Bone marrow (tissue), 2 donors: ENCODE measurements at places on chromosomes 1 and 21.

- DNase-seq: no peak
Observed at GRCh38 chr1:39898648-39899603, 2.8 kb downstream of the MYCL start.

DNA sequence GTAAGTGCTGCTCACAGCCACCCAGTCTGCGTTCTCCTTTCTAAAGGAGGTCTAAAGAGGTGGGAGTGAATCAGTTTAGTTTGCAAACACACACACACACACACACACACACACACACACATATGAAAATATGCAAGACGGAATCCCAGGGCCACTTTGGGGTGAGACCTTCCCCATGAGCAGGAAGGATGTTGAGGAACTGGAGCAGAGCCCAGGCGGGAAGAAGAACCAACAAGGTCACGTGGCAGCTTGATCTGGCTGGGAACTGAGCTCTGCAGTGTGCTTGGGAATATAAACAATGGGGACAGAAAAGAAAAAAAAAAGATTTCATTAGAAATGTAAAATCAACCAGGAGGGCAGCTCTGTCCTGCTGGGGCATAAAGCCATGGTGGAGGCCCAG is 32.6 kb downstream of the OR2G3 start:
- DNase-seq: no peak

DNA sequence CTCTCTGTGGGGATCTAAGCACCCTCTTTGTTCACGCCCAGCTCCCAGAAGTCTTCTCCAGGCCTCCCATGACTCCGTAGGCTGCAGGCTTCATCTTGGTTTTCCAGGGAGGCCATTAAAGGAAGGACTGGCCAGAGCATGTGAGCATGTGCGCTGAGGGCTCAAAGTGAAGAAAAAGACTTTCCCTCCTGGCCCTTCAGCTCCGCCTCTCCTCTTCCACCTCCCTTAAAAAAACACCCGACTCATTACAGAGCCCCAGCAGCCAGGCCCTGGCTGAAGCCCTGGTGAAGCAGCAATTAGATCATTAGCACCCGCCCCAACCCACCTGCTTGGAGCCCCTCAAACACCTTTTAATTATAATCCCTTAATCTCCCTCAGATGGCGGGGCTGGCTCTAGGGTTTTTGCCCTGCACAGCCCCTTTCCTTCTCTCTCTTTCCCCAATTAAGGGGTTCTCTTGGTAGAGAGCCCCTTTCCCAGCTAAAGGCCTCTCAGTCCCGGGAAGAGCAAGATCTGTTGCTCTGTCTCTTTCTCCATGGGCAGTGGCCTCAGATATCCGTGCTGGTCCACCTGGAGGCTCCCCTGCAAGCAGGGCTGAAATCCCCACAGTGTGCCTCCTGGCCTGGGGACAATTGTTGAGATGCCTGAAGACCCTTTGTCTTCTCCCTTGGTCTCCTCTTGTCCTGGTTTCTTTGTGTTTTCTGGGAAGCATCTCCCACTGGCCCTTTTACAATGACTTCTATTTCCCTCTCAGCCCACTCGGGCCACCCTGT is 30.5 kb downstream of the RHBG start:
- DNase-seq: no peak

DNA sequence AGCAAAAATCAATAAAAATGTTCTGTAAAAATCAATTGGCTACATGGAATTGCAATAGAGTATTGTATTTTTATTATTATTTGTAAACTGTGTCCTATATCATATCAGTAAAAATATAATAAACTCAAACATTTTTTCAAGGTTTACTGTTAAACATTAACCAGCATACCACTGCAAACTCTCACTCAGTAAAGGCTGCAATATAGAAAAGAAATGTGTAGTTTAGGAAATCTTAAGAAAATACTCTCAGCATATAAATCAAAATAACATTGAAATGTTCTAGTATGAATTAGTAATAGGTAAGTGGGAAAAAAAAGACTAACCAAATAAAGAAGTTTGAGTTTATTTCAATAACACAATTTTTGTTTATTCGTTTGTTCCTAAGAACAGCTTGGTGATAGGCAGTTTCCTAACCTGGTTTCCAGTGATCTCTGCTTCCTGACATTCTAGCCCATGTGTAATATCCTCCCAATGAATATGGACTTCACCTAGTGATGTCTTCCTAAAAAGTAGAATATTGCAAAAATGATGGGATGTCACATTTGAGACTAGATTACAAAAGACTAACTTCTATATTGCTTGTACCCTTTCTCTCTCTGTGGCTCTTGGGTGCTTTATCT is 870.1 kb downstream of the BRINP3 start:
- DNase-seq: no peak

GRCh38 chr1:185239861-185240260 is 77.2 kb downstream of the IVNS1ABP start:
- DNase-seq: no peak

- no peak for DNase-seq
Observed at GRCh38 chr1:64487061-64487460, 17.1 kb downstream of the CACHD1 start.

GRCh38 chr1:109347511-109347910 is 40.7 kb upstream of the MYBPHL start:
- DNase-seq: no peak

DNA sequence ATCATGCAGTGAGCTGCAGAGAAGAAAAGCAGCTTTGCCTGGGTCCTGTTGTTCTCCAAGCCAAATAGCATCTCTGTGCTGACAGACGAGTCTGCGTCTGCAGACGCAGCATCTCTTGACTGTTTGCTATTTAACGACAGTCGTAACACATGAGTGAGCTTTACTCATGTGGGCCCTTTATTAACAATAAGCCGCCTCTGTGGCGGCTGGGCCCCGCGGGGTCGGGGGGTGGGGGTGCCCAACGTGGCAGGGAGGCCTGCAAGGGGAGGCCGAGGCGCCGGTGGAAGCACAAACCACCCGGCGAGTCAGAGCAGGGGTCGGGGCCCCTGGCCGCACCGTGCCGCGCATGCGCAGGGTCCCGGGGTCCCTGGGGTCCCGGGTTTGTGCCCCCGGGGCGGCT is 435.1 kb downstream of the KIF26B start:
- DNase-seq: no peak

DNA sequence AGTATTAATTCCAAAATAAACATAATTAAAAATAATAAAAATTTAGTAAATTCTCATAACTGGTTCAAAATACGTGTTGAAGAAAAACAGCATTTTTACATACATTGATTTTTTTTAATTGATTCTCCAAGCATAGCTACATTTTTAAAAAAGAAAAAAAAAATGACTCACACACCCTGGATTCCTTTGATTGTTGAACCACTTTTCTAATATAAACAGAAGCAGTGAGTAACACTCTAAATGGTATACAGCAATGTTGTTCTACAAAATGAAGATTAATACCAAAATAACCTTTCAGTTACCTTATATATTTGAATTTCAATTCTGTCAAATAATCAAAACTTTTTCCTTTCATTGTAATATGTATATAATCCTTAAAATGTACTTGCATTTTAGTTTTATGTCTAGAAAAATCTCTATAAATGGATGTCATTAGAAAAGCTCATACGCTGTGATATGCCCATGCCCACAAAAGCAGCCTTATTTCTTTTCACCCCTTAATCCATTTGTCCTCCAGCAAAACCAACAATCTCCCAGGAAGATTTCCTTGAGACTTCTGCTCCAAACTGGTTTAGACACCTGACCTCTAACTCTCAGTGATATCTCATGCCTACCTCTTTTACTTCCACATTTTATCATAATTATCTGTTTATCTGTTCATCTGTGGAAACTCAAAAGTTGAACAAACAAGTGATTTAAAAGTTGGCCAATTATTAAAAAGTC is 246.4 kb upstream of the NR5A2 start:
- no peak for DNase-seq

GRCh38 chr1:200367841-200368534 is 41.8 kb downstream of the ZNF281 start:
- peak; percentile 94 for DNase-seq

DNA sequence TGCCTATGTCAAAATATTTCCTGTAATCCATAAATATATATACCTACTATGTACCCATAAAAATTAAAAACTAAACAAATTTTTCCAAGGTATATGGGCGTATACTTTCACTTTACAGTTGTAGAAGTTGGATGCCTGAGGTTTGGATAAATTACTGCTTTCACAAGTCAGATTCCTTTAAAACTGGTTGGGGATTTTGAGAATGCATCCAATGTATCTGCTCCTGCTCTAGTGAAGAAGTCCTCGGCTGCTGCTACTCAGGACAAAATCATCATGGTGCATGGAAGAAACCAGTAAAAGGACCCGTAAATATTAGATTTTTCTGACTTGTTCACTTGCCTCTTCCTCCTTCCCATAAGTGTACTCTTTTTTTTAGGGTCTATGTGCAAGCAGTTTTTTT is 841.1 kb downstream of the USP25 start:
- DNase-seq: no peak

- no peak for DNase-seq
Observed at GRCh38 chr1:209749205-209749604, 6.6 kb upstream of the TRAF3IP3 start.

DNA sequence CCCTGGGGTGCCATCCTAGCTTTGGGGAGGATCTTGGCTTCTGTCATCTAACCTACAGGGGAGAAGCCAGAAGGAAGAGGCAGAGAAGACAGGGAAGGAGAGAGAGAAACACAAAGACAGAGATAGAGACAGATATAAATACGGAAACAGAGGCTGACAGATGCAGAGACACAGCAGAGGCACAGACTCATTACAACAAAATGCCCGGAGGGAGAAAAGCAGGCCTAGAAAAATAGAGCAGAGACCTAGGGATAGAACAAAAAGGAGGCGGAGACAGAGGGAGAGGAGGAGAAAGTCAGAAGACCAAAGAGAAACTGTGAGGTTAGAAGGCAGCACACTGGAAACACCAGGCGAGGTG is 1.9 kb downstream of the PEAR1 start:
- no peak for DNase-seq

GRCh38 chr1:23019863-23020625 is 776 bp downstream of the KDM1A start:
- DNase-seq: peak; percentile 10

DNA sequence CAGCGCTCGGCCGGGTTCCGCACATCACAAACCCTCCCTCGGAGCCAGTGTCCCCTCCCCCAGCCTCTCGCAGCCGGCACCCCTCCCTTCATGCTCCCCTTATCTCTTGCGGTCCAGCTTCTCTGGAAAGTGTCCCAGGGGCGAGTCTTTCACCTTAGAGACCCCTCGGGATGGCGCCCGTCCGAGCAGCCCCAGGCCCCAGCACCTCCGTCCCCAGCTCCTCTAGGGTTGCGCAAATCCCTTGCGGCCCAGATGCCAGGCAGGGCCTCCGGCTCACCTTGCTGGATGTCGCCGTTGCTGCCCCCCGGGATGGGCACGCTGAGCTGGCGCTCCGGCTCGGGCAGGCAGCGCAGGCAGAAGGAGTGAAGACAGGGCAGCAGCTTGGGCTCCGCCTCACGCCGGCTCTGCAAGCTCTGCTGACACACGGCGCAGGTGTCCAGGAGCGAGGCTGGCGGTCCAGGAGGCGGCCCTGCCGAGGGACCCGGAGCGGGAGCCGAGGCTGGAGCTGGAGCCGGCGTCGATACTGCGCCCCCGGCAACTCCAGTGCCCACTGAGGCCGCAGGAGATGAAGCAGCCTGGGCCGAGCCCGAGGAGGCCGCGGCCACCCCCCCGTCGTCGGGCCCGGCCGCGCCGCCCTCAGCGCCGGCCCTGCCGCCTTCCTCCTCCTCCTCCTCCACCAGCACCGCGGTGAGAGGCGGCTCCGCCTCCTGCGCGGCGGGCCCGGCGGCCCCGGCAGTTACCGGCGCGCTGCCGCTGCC is 550 bp downstream of the TRIM33 start:
- no peak for DNase-seq

DNA sequence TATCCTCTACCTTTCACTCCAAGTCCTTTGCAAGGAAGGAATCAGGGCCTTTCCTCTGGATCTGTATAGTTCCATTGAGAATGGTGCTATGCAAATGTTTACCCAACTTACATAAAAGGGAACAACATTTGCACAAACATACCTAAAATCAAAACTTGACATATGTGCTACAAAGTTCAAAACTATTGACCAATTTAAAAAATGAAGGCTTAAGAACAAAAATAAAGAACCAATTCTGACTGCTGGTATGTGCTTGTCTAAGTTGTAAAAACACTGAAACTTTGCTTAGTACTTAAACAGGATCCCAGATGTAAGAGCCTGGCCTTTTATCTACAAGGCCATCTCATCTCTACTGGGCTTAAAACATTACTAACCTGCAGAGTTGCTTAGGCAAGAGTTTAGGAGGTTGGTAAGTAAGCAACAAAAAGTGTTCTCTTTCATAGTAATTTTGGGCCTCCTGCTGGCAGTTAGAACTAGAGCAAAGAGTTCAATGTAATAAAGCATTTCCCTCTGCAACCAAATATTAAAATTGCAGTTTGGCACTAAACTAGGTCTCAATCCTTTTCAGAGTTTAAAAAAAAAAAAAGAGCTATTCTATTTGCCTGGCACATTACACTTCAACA is 2.0 kb downstream of the SCMH1 start:
- no peak for DNase-seq

DNA sequence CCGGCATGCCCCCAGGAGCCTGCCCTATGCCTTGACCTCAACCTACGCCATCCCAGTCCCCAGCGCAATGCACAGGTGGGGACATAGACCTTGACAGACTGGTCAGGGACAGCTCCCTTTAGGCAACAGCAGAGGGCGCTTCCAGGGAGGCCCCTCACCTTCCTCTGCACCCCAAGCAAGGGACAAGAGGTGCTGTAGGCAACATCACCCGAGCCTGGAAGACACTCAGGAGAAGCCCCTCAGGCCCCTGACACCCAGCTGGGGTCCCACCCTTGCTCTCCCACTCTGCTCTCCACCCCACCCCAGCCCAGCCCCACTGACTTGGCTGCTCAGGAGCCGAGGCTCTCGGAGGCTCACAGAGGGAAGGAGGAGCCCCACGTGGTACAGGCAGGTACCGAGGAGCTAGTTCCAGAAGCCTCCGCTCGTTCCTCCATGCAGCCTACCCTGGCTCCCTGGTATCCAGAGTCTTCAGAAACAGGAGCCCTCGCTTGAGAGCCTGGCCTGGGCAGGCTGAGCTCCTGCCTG is 2.4 kb upstream of the WNT3A start:
- no peak for DNase-seq

DNA sequence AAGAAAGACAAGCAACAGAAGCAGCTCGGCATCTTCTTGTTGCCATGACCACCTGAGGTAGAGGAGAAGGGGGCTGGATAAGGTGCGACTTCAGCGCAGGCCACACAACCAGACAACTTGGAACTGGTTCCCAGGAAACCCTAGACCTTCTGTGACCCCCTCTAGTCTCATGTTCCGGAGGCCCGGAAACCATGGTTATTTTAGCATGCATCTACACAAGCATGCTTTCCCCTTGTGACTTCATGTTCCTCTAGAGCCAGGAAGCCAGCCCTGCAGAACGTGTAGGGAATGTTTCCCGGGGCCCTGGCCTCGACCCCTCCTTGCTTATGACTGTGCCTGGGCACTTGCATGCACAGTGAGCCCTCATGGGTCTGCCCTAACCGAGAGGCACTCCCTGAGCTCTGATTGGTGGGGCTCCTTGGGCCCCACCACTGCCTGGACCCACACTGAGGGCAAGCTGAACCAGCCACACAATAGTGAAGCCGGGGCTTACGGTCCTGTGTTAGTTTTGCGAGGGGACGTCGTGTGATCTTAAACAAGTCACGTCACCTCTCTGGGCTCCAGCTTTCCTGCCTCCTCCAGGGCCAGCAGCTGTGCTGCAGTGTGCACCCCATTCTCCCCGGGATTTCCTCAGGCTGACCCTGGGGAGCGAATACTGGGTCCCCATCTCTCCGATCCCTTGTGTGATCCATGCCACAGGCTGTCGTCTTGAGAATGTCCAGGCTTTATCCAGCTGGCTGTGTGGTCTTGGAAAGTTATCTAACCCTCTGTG is 12.0 kb upstream of the MX2 start:
- DNase-seq: no peak

GRCh38 chr1:156012051-156012817 is 8.5 kb downstream of the SSR2 start:
- DNase-seq: no peak
